T-cell (primary cell): ENCODE measurements at places on chromosomes 2 and 18.

GRCh38 chr2:148593421-148593820, 51.1 kb upstream of the EPC2 start:
- H3K4me3 ChIP-seq: no peak overlapping the region
- no peaks in the 10 kb centered on the region for H3K4me1 ChIP-seq
- DNase-seq: no peak
- no peaks in the 10 kb centered on the region for H3K36me3 ChIP-seq

DNA sequence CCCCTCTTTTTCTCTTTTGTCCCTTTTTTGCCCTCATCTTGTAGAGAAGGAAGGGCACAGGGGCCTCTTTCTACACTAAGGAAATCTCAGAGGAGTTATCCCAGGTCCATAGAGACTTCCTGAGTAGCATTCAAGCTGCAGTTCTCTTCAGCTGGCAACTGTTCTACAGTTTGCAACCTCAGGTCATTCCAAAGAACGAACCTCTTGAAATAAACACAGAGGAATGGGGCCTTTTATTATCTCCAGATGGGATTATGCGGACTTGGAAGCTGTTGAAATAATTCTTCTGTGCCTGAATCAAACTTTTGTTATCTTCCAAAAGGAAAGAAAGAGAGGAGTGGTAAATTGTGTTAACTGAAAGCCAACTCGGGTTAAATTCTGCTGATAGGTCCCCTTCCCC, 31.0 kb upstream of the NFE2L2 start:
- no peaks in the 10 kb centered on the region for H3K27me3 ChIP-seq
- no peak overlapping the region for H3K27ac ChIP-seq
- DNase-seq: no peak
- no peak overlapping the region for H3K4me3 ChIP-seq

- H3K36me3 ChIP-seq: no peaks in the 10 kb centered on the region
- H3K4me1 ChIP-seq: no peaks in the 10 kb centered on the region
- DNase-seq: peak; percentile 5
- H3K4me3 ChIP-seq: no peak overlapping the region
- peaks cover 2% of the 10 kb centered on the region for H3K27me3 ChIP-seq
- H3K27ac ChIP-seq: no peak overlapping the region
Measured at GRCh38 chr18:77650799-77651385, 401.2 kb downstream of the GALR1 start.

DNA sequence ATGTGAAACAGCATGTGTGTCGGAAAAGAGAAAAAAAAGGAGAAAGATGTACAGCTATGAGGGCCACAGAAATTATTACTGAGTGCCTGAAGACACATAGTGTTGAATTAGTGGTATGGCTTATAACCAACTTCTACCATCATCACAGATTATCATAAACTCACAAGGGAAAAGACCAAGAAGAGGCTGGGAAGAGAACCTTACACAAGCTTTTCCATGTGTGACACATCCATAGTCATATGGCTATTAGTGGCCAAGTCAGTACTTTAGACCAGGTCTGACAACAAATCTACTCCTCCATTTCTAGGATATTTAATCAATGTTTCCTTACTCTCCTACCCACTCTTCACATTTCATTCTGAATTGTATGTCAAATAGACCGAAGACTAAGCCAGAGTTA, 3.5 kb upstream of the GALNT5 start:
- H3K4me3 ChIP-seq: no peak overlapping the region
- DNase-seq: no peak
- no peaks in the 10 kb centered on the region for H3K36me3 ChIP-seq

DNA sequence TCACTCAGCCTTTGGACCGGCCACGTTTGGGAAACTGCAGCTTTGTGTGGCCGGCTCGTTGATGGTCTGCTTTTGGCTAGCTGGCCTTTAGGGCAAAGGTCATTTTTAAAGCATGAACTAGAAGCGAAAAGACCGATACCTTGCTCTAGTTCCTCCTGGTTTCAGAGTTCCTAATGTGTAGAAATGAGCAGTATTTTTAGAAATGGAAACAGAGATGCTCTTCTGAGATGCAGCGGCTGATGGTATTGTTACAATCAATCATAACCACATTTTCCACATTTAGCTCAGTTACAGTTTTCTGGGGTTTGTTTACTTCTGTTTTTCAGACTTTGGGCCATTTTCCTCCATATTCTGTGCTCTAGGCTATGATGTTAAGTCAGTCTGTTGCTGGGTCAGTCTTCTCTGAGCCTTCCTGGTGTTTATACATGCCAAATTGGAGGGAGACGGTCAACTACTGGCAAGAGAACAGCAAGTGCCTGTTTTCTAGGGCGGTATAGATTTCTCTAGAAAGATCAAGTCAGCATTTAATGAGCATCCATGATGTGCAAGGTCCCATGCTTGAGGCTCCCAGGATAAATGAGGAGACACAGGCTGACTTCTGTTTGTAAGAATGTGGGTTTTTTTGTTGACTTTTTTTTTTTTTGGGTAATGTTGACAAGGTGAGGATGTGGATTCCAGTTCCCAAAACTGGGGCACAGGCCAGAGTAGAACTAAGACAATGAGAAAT, 28.0 kb downstream of the RNF144A start:
- H3K27ac ChIP-seq: no peak overlapping the region
- no peak for DNase-seq
- no peak overlapping the region for H3K4me3 ChIP-seq
- peaks cover 16% of the 10 kb centered on the region for H3K36me3 ChIP-seq
- peaks cover 8% of the 10 kb centered on the region for H3K4me1 ChIP-seq
- H3K27me3 ChIP-seq: no peaks in the 10 kb centered on the region

- no peak overlapping the region for H3K4me3 ChIP-seq
- no peak overlapping the region for H3K27ac ChIP-seq
- H3K4me1 ChIP-seq: no peaks in the 10 kb centered on the region
- H3K36me3 ChIP-seq: no peaks in the 10 kb centered on the region
- peaks cover 40% of the 10 kb centered on the region for H3K27me3 ChIP-seq
Measured at GRCh38 chr2:120395221-120396012, 49.5 kb downstream of the INHBB start.

DNA sequence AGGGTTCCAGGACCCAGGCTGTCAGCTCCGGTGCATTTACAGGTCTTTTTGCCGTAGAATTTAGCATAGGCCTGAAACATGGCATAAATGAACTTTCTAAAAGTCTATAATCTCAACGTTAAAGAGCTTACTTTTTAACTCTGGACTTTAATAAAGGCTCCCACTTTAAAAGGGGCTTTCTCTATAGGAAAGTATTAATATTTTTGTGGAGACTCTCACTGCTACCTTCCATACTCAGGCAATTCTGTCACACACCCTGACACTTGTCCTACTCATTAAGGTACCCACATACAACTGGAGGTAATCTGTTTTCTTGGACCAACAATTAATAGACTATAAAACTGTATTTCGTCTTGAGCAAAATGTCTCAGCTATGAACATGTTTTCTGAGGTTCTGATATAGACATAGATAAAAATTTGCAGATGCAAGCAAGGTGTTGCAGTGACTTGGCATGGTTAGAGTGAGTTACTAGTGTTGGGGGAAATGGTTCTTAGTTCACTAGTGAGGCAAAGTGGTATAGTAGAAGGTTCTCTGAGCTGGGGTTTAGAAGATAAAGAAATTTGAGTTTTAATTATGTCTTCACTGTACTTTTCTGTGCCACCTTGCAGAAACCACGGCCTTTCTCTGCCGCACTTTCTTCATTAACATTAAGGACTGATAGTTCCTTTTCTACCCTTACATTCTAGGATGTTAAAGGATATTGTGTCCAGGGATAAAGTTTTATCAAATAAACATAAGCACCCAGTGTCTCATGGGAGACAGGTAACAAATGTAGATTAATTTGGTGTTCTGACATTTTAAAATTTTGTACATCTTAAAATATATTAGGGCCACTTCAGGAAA, 10.8 kb upstream of the NR4A2 start:
- H3K4me3 ChIP-seq: peak overlapping the region; percentile 65
- DNase-seq: no peak
- H3K36me3 ChIP-seq: no peaks in the 10 kb centered on the region
- no peaks in the 10 kb centered on the region for H3K27me3 ChIP-seq

- H3K4me1 ChIP-seq: no peaks in the 10 kb centered on the region
- no peak for DNase-seq
- H3K27ac ChIP-seq: no peak overlapping the region
Measured at GRCh38 chr2:104834431-104835153, 19.3 kb upstream of the POU3F3 start.

GRCh38 chr2:5140347-5140746, 551.8 kb upstream of the SOX11 start:
- no peak for DNase-seq
- no peaks in the 10 kb centered on the region for H3K36me3 ChIP-seq
- H3K4me1 ChIP-seq: no peaks in the 10 kb centered on the region
- no peak overlapping the region for H3K4me3 ChIP-seq
- no peak overlapping the region for H3K27ac ChIP-seq

DNA sequence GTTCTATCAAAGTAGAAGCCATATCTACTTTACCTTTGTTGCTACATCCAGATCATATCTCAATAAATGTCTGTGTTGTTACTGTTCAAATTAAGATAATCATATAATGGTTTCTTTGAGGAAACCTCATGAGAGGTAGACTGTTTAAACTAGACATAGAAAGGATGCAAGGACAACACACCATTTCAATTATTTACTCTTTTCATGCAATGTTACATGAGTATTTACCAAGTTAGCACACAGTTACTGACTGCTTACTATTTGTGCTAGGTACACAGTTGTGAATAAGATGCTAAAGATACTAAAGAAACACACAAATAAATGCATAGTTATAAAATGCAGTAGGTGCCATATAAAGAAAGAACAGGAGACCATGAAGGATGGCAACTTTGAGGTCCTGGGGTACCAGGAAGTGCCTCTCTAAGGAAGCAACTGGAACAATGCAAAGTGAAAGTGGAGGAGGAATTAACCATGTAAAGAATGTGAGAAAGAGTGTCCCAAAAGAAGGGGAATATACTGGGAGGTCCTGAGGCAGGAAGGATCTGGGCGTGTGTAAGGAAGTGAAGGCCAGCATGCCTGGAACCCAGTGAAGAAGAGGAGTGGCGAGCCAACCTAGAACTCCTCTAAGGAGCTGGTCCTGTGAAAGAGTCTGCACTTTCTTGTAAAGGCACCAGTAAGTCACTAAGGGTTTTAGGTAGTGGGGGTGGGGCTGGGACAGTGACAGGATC, 39.4 kb downstream of the RBMS1 start:
- H3K27me3 ChIP-seq: no peaks in the 10 kb centered on the region
- H3K4me3 ChIP-seq: no peak overlapping the region
- H3K27ac ChIP-seq: no peak overlapping the region
- peaks cover 22% of the 10 kb centered on the region for H3K4me1 ChIP-seq
- H3K36me3 ChIP-seq: no peaks in the 10 kb centered on the region
- no peak for DNase-seq

- H3K27me3 ChIP-seq: no peaks in the 10 kb centered on the region
- no peak for DNase-seq
- H3K27ac ChIP-seq: no peak overlapping the region
Measured at GRCh38 chr2:131039101-131039440, 54.2 kb downstream of the FAM168B start.

DNA sequence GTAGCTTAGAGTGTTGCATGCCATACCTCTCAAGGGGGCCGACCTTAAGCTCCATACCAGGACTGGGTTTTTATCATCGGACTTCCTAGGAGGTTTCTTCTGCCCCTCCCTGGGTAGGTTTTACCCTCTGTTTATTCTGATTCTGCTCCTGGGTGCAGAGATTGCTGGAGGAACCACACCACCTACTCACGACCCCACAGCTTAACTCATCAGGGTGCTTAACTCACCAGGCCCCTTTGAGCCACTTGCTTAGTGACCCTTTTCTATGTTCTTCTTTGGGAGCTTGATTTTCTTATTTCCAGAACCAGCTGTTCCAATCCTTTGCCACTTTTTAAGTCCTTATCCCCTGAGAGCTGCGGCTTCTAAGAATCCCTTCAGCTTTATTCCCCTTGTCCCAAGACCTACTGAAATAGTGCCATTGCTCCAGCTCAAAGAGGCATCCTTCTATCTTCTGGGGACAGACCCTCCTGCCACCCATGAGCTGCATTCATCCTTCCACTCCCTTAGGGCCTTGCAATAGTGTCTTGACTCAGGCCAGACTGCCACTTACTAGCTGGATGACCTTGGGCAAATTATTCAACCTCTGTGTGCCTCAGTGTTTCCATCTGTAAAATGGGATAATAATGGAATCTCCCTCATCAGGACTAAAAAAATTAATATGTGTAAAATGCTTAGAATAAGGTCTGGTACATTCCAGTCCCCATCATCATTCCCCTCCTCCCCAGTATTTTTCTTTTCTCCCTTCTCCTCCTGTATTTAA, 5.8 kb downstream of the OXER1 start:
- DNase-seq: no peak
- no peaks in the 10 kb centered on the region for H3K4me1 ChIP-seq
- peaks cover 10% of the 10 kb centered on the region for H3K36me3 ChIP-seq
- H3K27ac ChIP-seq: no peak overlapping the region
- no peaks in the 10 kb centered on the region for H3K27me3 ChIP-seq

DNA sequence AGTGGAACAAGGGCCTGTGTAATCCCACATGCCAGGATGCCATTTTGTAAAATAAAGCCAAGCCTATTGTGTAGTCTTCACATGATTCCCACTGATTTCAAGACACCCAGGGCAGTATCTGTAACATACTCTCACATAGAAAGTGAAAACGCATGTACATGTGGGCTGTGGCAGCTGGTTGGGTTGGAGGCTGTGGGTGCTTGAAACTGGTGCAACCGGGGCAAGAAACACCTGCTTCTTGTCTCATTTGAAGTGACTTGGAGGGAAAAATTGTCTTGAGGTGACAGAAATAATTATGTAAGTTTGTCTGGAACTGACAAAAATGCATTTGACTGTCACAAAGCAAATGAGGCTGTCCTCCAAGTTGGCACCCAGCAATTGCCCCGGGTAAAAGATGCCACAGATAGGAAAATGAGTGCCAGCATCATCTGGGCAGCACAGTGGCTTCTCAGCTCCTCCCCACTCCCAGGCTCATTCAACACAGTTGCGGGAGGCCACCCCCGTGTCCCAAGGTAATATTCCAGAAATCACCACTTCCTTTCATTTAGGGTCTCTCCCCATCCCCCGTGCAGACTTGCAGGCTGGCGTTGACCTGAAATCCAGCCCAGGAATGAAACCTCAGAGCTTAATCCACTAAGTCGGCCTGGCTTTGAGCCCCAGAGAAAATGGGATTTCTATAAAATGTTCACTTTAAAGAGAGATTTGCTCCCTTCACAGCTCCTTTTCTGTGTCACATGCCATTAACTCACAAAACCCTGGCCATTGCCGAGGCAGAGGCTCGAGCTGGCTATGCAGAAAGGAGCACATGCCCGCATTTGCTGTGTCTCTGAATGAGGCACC, 293.9 kb upstream of the PARD3B start:
- H3K36me3 ChIP-seq: no peaks in the 10 kb centered on the region
- H3K27me3 ChIP-seq: peaks cover 11% of the 10 kb centered on the region
- no peaks in the 10 kb centered on the region for H3K4me1 ChIP-seq
- H3K27ac ChIP-seq: no peak overlapping the region
- no peak for DNase-seq
- H3K4me3 ChIP-seq: no peak overlapping the region

- no peaks in the 10 kb centered on the region for H3K36me3 ChIP-seq
- no peaks in the 10 kb centered on the region for H3K4me1 ChIP-seq
- DNase-seq: no peak
- no peak overlapping the region for H3K27ac ChIP-seq
- no peak overlapping the region for H3K4me3 ChIP-seq
- H3K27me3 ChIP-seq: no peaks in the 10 kb centered on the region
Measured at GRCh38 chr2:198901894-198902293, 555.8 kb downstream of the SATB2 start.
